Purkinje cell (primary cell): ENCODE measurements at places on chromosomes 2 and 18. TPM values are rescaled to one million over a fixed set of nuclear protein-coding genes. Genes with fewer than 3 reads are reported as not detected.

The LCT gene
- not detected in 2 replicates for polyA plus RNA-seq

The CENPA gene
- 0.66 TPM in 1 of 2 replicates, not detected in the other for polyA plus RNA-seq

The COLEC11 gene
- 28.0 and 46.8 TPM in 2 replicates for polyA plus RNA-seq

The OSR1 gene
- polyA plus RNA-seq: not detected in 2 replicates

The SGPP2 gene
- polyA plus RNA-seq: 3.1 and 3.2 TPM in 2 replicates

The ZFP36L2 gene
- polyA plus RNA-seq: 1.1 and 2.9 TPM in 2 replicates
